ENCODE measurements at places on chromosomes 3 and 15.

- no peak for DNase-seq
Measured at GRCh38 chr3:149258298-149258697, 36.7 kb upstream of the CP start.

GRCh38 chr3:13507570-13508339, 27.6 kb downstream of the HDAC11 start:
- no peak for DNase-seq

DNA sequence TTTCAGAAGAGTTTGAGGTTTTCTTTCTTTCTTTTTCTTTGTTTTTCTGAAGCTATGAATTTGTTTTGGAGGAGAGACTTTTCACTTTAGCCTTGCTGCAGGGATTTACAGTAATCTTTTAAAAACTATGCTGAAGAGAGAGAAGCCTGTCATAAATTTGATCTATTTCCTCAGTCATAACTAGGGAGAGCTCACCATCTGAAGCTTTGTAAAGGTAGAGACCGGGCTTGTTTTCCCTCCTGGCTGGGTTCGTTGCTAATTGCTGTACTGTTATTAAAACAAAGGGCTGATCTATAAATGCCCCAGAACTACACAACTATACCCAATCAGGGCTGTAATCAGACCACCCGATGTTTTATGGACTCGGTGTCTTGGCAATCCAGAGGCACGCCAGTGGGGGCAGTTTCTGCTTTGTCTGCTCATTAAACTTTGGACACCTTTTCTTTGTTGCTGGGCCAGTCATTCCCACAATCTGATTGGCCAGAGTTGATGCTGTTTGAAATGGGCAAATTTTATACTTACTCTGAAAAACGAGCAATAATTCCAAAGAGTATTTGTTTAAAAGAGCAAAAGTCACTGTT, 164.3 kb downstream of the CACNA1D start:
- no peak for DNase-seq

- DNase-seq: no peak
Measured at GRCh38 chr3:99542767-99543518, 95.5 kb upstream of the COL8A1 start.

DNA sequence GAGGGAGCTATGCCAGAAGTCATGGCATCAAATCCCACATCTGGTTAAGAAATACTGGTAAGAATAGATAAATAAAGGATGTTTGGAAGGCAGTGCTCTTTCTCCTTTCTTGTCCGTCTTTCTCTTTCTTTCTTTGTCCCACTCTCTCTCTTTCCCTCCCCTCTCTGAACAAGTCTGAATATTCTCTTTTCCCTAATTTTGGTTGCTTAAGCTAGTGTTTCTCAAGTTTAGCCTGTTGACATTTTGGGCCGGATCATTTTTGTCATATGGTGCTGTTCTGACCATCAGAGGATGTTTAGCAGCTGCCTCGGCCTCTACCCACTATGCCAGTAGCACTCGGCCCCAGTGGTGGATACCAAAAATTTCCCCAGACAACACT, 405.3 kb upstream of the C2CD4B start:
- DNase-seq: no peak

All from fibroblast of upper back skin (primary cell).